SJSA1 (cell line): ENCODE measurements at places on chromosomes 6 and 20. TPM values are rescaled to one million over a fixed set of nuclear protein-coding genes. Genes with fewer than 3 reads are reported as not detected.

The ASIP gene
- not detected in 2 replicates for total RNA-seq

- no peak for DNase-seq
Measured at GRCh38 chr6:156057869-156058268, 602.2 kb upstream of the NOX3 start.

- DNase-seq = no peak
Measured at GRCh38 chr6:84835340-84835739, 70.9 kb upstream of the TBX18 start.

- no peak for DNase-seq
Measured at GRCh38 chr6:66057034-66057433, 350.0 kb upstream of the EYS start.

The PPP1R3G gene
- 0.19 and 0.32 TPM in 2 replicates for total RNA-seq

The CRYBG1 gene
- 6.4 and 10.1 TPM in 2 replicates for total RNA-seq

GRCh38 chr20:5397393-5397792 is 80.6 kb upstream of the PROKR2 start:
- no peak for DNase-seq

- DNase-seq = no peak
Measured at GRCh38 chr6:166105341-166106075, 62.1 kb downstream of the TBXT start.

- DNase-seq = peak; percentile 39
Measured at GRCh38 chr20:51930775-51931174, 128.5 kb upstream of the SALL4 start.

DNA sequence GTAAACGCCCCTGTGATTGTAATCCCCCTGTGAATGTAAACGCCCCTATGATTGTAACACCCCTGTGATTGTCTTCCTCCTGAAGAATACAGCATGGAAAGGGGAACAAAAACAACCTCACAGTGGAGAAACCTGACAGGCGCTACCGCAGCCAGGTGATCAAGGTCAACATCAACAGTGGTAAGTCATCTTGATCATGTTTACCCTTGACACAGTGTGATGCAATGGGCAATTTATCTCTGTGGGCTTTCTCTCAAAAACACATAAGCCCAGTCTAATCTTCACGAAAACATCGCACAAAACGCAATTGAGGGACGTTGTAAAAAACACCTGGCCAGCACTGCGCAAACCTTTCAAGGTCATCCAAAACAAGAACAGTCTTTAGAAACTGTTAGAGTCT is 277.2 kb downstream of the PRKN start:
- DNase-seq = no peak

DNA sequence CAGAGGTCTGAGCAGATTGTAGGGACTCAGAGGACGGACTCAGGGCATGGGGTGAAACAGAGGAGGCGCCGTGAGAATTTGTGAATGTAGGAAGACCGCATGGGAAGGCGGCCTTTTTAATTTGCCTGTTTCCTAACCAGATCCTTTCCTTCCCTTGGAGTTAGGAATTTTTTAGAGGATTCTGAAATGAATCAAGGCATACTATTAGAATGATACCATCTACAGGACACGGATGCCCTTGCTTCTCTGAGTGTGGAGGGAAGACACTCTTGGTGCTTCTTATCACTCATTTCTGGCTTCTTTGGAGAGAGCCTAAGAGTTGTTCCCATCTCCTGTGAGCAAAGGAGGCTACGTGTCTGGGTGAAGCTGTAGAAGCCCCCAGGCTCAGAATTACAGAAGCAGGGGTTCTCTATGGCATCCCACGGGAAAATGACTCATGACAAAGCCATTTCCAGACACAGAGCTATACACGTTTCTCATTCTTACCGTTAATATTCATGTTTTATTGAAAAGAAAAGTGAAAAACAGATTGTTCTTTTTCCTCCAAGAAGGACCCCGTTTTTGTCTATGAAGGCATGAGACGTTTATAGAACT is 148.5 kb downstream of the EDN3 start:
- DNase-seq = no peak

DNA sequence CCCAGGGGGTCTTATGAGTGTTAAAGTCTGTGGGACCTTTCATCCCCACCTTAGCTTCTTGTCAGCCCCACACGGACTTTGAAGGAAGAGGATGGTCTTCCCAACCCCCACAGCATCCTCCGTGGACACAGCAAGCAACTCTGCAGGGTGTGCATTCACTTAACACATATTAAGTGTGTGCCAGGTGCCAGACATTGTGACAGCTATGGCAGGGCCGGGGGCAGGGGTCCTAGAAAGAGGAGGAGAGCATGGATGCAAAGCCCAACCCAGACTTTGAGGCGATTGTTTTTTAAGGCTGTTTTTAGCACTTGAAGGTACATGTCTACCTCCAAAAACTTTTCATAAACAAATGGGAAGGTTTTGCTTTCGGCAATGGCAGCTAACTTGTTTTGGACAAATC is 121.6 kb upstream of the KCNG1 start:
- no peak for DNase-seq

- DNase-seq = no peak
Measured at GRCh38 chr20:13639150-13639497, 392 bp upstream of the TASP1 start.

The C20orf204 gene
- 0.24 and 0.94 TPM in 2 replicates for total RNA-seq
